ENCODE measurements at places on chromosomes 6 and 20.

GRCh38 chr6:28161410-28162079 lies 19.9 kb downstream of the ZKSCAN8 start:
- peak; percentile 89 for DNase-seq

GRCh38 chr6:143401068-143401446 lies 49.4 kb downstream of the ADAT2 start:
- no peak for DNase-seq

DNA sequence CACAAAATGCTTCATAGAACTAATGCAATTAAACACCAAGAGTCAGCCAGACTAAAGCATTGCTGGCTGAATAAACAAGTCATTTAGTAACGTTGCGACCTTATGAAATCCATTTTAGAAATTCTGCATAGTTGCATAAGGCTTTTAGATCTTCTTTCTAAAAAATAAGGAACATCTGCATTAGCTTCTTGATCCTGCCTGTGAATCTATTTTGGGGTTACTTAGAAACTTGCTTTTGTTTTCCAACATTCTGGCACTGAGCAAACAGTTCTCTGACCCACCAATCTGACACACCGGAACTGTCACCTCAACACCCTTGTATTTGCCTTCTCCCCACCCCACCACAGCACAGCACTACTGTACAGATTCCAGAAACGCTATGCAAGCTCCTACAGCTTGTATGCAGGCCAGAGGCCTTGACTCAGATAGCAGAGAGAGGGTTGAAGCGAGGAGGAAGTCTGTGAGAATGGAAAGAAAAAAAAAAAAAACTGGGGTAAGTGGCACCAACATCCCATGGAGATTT lies 55.0 kb downstream of the KIF13A start:
- no peak for DNase-seq

DNA sequence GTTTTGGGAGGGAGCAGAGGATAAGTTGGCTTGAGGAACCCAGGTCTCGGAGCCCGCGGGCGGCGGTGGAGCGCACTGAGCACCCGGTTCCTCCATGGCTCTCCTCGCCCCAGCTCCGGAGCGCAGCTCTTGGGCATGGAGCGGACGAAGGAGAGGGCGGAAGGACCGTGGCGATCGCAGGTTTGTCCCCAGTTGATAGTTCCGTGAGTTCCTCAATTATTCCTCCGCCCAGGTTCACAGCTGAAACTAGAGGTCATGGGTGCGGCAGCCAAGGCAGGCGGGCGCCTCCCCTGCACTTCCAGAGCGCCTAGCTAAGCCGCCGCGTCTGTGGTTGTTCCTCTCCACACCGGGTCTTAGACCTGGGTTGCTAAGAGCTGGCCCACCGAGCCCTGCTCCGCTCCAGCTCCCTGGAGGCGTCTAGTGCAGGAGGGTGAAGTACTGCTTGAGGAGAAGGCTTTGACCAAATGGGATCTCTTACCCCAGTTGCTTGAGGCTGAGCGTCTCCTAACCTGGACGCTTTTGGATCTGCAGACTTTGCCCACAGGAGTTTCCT lies at the start of gene HTR1B:
HTR1B (minus strand) TSS at position 184 of the 553 bp plus-strand sequence; CDS start at position 96, 88 bp downstream.
- DNase-seq, result peak; percentile 14

DNA sequence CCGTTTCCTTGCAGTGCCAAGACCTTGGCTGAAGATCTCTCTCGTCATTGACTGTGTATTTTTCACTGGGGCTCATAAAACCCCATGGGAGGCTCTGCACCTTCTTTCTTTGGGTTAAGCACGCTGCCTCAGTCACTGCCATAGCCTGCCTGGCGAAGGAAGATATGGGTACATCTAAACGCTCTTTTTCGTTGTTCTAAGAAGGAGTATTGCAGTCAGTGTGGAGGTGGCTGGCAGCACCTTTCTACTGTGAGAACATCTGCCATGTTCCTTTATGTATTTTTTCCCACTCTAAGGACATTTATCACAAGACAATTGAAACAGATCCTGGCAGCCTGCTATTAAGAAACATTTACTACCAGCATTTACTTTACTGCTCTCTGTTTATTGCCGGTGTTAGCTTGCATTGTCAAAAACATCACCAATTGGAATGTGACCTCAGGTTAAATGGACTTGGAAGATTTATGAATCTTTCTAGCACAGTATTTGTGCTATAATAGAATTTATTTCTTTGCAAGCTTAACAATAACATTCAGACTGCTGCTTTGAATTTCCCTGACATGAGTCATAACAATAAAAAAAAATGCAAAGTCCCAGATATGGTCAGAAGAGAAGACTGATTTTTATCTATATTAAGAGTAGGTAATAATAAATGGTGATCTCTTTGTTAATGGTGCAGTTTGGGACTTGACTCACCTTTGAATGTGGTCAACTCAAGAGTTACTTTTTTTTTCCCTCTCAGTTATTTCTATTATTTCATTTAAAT lies 62.2 kb upstream of the CLDN20 start:
- no peak for DNase-seq

GRCh38 chr20:711576-711975 lies 36.0 kb upstream of the SCRT2 start:
- no peak for DNase-seq

- DNase-seq, result no peak
Observed at GRCh38 chr6:81940451-81940985, 188.0 kb upstream of the TENT5A start.

DNA sequence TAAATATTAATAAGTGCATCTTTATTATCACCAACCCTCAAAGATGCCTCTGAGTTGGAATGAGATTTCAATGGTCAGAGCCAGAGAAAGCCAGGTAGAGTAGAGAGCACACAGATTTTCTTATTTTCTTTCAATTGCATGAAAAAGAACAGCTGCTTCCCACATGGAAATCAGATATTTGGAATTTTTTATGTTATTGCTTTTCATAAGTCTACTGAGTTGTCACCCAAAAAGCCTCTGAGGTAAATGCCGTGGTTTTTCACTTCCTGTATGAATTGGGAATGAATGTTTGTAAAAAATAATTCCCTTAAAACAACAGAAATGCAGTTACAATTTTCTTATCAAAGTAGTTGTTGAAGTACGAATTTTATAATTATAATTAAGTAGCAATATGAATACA lies 563.1 kb downstream of the RFPL4B start:
- no peak for DNase-seq

DNA sequence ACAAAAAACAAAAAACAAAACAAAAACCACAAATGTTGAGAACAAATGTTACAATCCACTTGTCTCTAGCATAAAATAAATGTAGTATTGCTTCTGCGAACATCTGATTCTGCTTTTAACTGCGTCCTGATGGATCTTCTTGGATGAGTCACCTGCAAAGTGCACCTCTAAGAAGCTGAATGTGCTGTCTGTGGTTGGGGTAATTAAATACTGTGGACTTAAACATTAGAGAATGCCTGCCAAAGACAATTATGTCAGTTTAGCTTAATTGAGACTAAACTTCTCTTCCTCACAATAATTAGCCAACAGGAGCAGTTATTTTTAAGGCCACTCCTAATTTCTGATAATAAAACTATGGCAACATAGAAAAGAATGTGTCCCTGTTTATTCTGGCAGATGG lies 253.4 kb downstream of the PHACTR1 start:
- DNase-seq, result no peak

DNA sequence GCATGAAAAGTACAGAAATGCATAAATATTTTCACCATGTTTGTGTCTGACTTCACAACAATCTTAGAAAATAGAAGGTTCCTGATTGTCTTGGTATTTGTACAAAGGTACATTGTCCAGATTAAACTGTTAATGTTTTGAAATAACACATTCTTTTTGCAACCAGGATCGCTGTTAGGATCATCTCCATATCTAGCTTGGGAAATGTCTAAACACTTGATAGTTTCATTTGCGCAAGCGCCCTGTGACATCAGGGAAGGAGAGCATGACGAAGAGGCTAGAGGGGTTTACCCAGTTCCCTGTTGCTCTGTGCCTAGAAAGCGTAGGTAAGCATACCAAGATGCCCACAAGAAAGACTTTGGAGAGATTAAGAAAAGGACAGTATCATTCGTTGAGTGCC lies 19.4 kb downstream of the ALDH8A1 start:
- DNase-seq, result no peak

All from GM10248 (cell line).